ENCODE measurements at places on chromosomes 4 and X.
A peak's percentile ranks its signal among the peaks of the same experiment; 100 is the strongest.

DNA sequence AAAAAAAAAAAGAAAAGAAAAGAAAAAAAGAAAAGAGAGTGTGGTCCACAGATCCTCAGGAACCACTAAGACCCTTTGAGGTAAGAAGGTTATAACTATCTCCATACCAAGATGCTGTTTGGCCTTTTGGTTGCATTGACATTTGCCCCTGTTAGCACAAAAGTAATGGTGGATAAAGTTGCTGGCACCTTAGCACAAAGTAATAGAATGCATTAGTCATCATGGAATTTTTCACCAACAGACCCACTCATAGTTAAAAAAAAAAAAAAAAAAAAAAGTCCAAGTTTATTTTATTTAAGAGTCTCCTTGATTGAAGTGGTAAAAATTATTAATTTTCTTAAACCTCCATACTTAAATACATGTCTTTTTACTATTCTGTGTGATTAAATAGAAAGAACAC lies 78.4 kb upstream of the RBPJ start:
- no peak for DNase-seq

DNA sequence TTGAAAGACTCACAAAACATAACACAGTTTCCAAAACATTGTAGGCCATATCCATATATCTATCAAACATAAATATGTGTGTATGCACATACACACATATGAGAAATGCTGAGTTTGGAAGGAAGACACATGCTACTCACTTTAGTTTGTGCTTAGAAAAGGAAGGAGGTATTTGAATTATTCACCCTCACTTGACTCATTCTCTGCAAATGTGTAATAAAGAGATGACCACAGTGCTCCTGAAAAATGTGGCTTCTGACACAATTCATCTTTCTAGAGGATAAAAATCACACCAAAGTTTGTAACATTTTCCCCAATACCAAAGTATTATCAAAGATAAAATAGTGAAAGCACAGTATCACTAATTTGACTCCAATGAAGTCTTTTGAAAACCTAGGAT lies 950.1 kb downstream of the FAT4 start:
- no peak for DNase-seq

GRCh38 chr4:113849771-113850170 lies 88.2 kb upstream of the CAMK2D start:
- DNase-seq, result no peak

DNA sequence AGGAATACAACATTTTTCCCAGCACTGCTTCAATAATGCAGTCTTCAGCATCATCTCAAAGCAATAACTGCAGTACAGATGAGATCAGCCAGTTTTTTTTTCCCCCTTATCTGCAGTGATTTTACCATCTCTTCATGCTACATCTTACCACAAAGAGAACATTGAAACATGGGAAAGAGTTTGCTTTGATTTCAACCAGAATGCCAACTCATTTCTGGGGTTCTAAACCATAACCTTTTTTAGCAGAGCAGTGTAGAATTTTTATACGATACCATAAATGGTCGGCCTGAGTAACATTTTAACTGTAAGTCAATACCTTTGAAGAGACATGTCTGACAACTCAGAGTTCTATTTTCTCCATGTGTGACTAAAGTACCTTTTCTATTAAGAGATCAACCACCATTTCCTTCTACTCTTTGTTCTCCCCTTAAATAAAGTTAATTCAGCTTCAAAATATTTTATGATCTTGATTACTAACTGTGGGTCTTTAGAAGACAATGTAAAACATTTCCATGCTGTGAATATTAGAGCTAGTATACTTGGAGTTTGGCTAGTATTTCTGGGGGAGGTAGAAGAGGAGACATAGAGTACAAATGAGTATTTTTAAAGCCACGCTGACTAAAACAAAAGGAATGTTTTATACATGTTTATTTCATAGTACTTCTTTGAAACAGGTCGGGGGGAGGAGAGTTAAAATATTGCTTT lies 69.1 kb downstream of the TET2 start:
- DNase-seq, result no peak

DNA sequence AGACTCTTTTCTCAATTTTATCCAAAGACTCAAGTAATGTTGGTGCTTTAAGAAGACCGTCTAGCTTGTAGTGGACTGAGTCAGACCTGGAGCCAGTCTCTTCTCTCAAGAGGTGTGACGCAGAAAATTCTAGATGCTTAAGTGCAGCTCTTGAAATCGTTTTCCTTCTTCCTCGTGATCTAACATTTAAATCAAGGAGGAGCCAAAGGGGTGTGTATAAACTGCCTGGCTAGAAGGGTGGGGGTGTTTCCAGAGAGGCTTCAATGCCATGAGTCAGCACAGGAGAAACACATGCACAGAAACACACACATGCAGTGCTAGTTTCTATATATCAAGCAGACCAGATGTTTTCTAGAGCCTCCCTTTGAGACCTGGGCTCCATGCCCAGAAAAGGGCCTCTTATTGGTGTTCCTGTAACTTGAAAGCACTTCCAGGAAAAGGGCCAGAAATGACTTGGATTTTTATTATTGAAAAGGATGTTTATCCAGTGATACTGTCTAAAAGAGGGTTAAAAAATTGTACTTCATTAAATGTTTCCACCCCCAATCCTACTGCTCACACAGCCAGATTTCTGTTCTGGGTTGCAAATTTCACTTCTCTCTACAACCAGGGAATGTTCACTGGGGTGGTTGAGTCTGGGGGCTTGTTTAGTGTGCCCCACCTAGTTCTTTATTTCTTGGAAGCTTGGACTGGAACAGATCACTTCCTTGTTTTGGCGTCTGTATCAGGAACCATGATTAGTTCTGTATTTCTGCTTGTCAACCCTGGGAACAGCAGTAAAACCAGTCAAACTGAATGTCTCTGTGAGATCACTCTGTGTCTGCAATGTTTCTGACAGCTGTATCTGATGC lies at the start of gene CLIC2:
TSS of gene CLIC2 (minus strand) at position 129 of the 851 bp plus-strand sequence. CDS start 187 bp downstream, outside the sequence.
- peak; percentile 12 for DNase-seq

GRCh38 chrX:107708762-107709161 lies 66.8 kb downstream of the TSC22D3 start:
- no peak for DNase-seq

GRCh38 chrX:68931345-68931744 lies 102.5 kb downstream of the EFNB1 start:
- no peak for DNase-seq

DNA sequence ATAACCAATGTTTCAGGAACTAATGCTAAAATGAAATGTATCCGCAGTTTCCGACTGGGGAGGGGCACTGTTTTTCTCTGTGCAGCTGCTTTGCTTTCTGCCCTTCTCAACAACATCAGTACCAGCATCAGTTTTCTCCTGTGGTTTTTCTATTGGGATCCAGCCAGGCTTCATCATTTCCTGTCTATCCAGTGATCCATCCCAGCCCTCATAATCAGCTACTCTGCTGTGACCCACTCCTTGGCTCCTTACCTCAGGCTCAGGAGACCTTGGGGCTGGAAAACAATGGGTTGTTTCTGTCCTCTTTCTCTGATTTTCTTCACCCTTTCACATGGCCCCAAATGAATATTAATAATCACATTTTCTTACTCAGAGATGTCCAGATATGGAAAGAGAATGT lies 222.2 kb upstream of the DKK2 start:
- no peak for DNase-seq

DNA sequence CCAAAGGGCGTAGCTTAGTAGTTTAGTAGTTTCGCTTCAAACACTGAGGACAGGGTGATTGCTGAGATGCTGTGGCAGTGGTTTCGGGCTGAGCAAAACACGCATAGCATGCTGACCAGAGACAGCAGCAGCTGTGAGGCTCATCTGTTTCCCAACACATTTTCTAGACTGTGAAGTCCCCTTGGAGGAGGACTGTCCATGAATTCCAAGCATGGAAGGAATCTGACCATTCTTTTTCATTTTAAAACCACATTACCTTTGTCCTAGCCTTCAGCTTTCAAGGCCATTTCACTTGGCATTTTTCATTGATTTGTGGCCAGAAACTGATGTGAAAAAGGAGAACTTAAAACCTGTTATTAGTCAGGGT lies 240.9 kb downstream of the PALLD start:
- DNase-seq, result no peak

DNA sequence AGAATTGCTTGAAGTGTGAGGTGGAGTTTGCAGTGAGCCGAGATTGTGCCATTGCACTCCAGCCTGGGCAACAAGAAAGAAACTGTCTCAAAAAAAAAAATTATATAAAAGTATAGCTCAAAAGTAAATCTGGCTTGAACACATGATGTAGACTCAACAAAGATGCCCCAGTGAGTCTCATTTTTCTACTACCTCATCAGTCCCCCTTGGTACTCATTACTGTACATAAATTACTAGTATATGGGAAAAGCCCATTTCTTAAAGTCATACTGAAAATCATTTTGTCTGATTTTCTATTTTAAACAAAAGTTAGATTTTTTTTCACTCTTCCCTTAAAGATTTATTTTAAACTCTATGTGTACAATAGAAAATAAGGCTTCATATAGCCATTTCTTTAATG lies 39.2 kb downstream of the FAM241A start:
- DNase-seq, result no peak

GRCh38 chrX:139930916-139931645 lies 1.8 kb downstream of the ATP11C start:
- DNase-seq, result no peak

DNA sequence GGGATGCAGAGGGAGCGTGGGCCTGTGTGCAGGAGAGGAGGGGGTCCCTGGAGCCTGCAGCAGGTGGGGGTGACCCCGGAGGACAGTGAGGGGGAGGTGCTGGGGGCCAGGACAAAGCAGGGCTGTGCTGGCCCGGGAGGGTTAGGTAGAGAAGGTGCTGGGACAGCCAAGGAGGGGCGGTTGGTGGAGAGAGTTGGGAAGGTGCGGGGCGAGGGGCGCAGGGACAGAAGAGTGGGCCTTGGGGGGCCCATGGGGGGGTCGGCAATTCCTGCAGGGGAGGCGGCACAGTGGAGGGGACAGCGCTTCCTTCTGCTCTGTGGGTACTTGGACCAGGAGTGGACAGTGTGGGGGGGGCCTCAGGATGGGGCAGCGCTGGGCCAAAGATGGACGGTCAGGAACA lies 32.5 kb downstream of the LRPAP1 start:
- no peak for DNase-seq

- DNase-seq, result no peak
Measured at GRCh38 chr4:57191523-57192034, 81.4 kb upstream of the IGFBP7 start.

- no peak for DNase-seq
Measured at GRCh38 chrX:126557151-126557550, 4.5 kb upstream of the DCAF12L1 start.

- DNase-seq, result no peak
Measured at GRCh38 chrX:50565718-50566117, 95.1 kb upstream of the DGKK start.

DNA sequence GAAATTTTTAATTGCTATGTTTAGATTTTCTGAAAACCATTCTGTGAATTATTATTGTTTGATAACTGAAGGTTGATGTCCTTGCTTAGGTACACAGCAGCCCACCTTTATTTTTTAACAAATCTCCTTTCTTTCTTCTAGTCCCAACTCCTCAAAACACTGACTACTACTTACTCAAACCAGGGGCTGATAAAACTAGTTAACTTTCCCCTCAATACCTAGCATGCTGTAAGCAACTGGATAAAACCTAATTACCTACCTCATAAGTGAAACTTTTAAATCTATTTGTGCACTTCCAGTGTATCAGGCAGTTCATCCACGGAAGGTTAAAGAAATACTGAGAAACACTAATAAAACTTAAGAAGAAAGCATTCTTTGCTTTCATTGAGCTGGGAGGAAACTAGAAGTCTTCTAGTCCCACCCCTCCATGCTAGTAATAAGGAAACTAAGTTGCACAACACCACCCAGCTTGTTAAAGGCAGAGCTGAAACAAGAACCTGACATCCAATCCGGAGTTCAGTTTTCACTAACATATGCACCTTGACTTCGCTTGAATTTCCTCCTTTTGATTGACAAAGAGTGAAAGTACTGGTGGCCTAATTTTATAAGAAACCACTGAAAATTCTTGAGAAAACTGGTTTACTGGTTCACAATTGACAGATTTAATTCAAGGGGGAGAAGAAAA lies 180.2 kb upstream of the TET2 start:
- no peak for DNase-seq

DNA sequence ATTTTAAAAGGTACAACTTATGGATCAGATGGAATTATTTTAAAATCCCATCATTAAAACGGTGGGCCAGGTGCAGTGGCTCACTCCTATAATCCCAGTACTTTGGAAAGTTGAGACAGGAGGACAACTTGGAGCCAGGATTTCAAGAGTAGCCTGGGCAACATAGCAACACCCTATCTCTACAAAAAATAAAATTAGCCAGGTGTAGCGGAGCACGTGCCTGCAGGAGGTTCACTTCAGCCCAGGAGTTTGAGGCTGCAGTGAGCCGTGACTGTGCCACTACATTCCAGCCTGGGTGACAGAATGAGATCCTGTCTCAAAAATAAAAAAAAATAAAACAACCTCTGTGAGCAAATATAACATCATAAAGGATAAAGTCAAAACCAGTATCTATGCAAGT lies 11.4 kb downstream of the ADH5 start:
- DNase-seq, result no peak

- no peak for DNase-seq
Measured at GRCh38 chrX:7205037-7205577, 57.2 kb upstream of the PUDP start.

- DNase-seq, result no peak
Measured at GRCh38 chr4:39237179-39237578, 54.9 kb downstream of the WDR19 start.
